Activated CD4-positive, CD25-positive, alpha-beta regulatory T cell treated with anti-CD3 and anti-CD28 coated beads, Interleukin-2, amount 50 U/mL, for 24 hours (primary cell): ENCODE measurements at places on chromosomes 6 and 20.

DNA sequence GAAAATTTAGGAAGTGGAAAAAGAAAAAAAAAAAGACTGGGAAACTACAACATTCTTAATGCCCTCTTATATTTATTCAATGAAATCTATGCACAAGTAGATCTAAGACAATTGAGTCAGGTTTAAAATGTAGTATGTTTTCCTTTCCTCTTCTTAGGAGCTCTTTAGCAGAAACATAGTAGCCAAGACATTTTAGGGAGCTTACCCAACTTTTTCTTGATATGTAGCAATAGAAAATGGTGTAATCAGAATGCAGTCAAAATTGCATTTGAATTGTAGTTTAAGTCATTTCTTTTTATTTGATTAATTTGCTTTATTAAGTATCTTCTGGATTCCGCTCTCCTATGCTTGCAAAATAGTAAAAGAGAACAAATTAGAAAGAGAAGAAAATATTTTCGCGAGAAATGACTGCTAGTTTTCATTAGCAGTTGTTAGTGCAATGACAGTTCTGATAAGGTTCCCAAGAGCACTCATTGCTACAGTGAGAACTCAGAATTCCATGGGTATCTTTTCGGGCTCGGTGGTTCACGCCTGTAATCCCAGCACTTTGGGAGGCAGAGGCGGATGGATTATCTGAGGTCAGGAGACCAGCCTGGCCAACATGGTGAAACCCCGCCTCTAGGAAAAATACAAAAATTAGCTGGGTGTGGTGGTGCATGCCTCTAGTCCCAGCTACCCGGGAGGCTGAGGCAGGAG lies 52.2 kb downstream of the JARID2 start:
- no peak for ATAC-seq

- ATAC-seq = no peak
These were observed 12.3 kb downstream of the PXT1 start for GRCh38 chr6:36430351-36430750.

DNA sequence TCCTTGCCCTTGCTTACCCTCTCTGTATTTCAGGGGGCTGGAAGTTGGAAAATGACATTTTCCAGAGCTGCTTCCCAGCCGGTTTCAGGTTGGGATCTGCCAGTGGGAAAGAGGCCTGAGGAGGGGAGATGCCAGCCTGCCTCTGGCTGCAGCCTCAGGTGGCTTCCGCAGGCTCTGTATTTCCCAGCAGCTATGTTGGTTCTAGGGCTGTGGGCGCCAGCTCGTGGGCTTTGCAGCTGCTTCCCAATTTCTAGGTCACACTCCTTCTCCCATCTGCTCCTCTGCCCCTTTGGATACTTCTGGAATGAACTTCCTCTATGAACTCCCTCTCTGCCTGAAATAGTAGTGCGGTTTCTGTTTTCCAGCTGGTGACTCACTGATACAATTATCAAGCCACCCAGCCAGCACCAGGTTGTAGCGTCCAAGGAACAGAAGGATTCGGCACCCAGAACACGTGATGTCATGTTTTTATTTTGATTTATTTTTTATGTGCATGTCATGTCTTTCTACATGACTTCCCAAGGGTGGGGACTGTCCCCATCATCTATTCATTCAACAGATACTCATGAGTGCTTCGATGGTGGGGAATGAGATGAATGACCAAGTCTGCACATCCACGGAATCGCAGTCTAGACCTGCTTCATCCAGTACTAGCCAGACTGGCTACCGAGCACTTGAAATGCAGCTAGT lies 38.0 kb downstream of the TGM2 start:
- ATAC-seq = peak; percentile 51

DNA sequence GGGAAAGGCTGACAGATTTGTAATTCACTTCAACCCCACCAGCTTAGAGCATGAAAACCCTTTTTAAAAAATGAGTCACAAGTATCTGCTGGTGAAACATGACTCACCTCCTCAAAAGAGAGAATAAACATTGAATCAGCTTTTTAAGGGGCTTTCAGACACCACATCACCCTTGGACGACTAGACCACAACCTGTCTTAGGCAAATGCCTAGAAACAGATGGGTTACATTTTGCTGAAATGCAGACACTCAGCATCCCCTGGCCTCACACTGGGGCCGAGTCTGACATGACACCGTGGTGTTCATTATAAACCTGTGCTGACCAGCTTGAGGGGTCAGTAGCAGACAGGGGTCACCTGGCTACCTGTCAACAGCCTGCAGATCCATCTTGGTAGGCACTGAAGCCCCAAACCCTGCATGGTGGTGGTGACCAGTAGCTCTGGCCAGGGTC lies 175.3 kb upstream of the CST7 start:
- peak; percentile 88 for ATAC-seq

DNA sequence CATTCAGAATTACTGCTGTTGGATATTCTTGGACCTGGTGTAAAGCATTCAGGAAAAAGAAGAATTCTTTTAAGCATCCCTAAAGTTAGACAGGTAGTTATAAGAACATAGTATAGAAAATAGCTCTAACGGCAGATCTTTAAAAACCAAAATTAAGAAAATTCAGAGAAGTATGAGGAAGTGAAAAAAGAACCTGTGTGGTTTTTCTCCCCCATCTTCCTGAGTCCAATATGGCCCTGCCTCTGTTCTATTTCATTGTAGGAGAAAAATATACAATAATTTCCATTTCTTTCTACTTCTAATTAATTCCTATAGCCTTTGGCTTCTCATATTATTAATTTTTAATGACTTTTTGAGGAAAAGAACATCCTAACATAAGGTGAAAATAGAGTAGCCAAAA lies 47.1 kb downstream of the FHL5 start:
- ATAC-seq = no peak

DNA sequence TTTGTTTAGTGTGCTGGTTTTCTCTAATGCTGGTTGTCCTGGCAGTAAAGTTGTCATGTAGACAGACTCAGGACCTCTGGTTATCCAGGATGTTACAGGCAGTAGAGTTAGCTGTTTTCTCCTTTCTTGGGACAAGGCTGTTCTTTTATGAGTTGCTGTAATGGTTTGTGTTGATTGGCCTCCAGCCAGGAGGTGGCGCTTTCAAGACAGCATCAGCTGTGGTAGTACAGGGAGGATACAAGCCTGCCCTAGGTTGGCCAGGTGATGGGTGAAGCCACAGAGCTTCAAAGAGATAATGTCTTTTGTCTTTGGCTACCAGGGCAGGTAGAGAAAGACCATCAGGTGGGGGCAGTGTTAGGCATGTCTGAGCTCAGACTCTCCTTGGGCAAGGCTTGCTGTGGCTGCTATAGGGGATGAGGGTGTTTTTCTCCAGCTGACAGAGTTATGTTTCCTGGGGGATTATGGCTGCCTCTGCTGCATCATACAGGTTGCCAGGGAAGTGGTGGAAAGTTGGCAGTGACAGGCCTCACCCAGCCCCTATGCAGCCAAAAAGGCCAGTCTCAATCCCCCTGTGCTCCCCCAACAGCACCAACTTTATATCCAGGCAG lies 127.2 kb upstream of the TAB2 start:
- ATAC-seq = peak; percentile 75

DNA sequence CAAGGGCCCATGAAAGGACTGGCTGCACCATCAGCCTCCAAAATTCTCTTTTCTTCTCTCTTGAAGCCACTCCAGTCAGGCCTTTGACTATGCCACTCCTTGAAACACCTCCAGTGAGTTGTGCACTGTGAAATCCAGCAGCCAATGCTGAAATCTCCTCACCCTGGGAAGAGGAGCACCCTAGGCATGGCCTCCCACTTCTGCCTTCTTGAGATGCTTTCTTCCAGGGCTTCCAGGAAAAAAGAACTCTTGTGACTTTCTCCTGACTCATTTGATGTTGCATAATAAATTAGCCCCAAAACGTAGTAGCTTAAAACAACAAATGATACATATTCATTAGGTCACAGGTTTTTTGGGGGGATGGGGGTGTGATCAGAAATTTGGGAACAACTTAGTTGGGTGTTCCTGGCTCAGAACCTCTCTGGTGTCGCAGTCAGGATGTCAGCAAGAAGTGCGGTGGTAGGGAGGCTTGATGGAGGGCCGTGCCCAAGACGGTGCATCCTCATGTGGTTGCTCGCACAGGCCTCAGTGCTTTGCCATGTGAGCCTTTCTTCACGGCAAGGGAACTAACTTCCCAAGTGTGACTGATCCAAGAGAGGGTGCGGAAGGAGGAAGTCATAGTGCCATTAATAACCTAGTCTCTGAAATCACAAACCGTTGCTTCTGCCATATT lies 12.1 kb downstream of the NCR2 start:
- no peak for ATAC-seq

DNA sequence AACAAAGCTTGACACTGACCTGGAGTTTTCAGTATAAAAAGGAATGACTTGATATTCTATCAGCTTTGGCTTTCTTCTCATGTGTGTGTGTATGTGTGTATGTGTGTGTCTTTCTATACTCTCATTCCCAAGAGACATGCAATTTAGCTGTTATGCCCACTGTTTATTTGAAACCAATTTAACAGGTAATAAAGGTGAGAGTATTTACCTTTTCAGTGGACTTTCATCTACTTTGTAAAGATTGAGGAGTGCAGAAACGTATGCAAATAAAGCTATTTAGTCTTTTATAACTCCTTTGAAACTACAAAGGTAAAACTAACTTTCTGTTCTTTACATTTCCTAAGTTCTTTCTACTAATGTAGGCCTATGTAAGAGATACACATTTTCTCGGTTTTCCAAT lies 103.5 kb upstream of the HS3ST5 start:
- no peak for ATAC-seq

- peak; percentile 82 for ATAC-seq
These were observed at the start of gene HLA-DRA for GRCh38 chr6:32439602-32440214. TSS of gene HLA-DRA (plus strand) at chr6:32439887. CDS start at chr6:32439951, 64 bp downstream.

DNA sequence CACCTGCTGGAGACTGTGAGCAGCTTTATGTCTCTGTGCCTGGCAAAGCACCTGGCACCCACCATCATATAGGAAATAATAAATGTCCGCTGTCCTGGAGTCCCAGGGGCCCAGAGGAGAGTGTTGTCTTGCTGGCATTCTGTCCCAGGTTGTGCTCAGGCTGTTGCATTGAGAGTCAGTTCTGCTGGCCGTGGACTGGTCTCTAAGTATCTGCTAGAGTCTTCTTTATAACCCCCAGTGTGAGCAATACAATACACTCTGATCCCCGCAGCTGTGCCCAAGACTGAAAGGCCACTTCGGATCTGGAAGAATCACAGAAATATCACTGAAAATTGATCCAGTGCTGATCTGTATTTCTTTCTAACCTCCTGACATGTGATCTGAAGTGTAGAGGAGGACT lies 38.3 kb upstream of the HINT3 start:
- peak; percentile 5 for ATAC-seq

- no peak for ATAC-seq
These were observed 40.4 kb downstream of the MAN1A1 start for GRCh38 chr6:119308991-119309657.

DNA sequence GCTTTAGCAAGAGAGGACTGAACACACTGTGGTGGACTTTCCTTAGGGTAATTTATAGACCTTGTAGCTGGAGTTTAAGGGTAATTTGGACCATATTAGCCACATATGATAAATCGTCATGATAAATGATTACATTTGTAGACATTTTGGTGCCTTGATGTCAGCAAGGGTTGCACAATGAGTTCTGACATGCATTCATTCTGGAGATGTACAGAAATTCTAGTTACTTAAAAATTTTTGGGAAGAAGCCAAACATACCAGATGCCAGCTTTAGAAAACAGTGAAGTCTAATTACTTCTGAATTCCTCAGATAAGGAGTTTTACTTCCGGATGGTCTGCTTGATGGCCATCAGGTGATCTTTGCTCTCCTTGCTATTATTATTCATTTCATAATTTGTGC lies 653.1 kb downstream of the TBC1D32 start:
- ATAC-seq = no peak

DNA sequence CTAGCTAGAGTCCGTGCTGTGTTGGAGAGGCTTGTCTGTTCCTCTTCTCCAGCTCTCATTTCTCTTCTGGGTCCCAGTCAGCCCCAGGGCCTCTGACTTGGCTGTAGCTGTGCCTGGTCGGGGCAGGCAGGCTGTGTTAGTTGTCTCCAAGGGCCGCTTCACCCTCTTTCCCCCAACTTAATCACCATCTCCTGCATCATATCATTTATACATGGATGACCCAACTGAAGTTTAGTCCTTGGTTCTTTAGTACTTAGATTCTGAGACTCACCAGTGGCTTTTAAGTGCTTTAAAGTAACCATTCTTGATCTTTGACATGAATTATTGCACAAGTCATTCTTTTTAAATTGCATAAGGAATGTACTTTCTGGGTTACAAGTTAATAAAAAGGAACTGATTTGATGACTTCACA lies 127.3 kb downstream of the RTN4IP1 start:
- no peak for ATAC-seq

GRCh38 chr6:145875496-145876211 lies 61.1 kb upstream of the FBXO30 start:
- ATAC-seq = no peak

- ATAC-seq = no peak
These were observed 72.6 kb downstream of the WDR27 start for GRCh38 chr6:169629256-169629655.

DNA sequence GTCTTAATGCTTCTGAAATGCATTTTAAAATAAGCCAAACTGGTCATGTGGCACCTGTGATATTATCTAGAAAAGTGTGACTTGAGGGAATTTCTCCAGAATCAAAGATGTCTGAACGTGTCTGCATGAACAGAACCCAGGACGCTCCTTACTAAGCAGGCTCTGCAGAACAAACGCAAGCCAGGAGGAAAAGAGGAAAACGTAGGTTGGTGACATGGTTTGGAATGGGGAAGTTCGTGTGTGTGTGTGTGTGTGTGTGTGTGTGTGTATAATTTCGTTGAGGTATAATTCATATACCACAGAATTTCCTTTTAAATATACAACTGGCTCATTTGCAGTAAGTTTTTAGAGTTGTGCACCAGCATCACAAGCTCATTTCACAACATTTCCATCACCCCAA lies 200.5 kb upstream of the FOXQ1 start:
- no peak for ATAC-seq

GRCh38 chr6:14241255-14242070 lies 123.9 kb downstream of the CD83 start:
- ATAC-seq = no peak

DNA sequence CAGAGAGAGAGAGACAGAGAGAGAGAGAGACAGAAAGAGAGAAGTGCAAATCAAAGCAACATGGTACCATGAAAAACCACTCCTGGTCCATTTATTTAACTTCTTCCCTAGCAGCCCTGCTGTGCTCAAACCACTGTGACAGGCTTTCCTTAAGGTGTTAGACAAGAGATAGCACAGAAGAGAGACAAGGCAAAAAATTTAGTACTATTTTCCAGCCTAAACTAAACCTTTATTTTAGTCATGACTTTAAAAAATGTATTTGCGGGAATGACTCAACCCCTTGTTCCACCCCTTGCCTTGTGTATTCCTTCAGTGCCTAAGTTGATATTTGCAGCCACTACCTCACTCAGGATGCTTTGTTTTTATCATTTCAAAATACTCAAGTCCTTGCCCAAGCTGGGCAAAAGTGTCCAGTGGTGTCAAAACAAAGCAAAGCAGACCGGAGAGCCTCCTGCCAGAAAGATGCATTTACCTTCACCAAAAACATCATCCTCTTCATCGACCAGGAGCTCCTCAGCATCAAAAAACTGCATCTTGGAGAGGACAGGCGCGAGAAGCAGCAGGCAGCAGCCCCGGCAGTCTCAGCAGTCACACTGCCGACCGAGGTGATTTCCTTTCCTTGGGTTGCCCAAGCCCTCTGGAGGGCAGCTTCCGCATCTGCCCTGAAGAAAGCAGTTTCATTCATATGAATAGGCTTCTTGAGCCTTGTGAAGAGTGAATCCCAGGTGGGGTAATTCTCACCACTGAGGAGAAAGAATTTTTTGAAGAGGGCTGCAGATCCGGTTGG lies at the start of gene RIPOR2:
RIPOR2 (minus strand) TSS at position 595 of the 787 bp plus-strand sequence; CDS start at position 533, 62 bp downstream.
- ATAC-seq = peak; percentile 38
